ENCODE measurements at places on chromosomes 4 and X.

DNA sequence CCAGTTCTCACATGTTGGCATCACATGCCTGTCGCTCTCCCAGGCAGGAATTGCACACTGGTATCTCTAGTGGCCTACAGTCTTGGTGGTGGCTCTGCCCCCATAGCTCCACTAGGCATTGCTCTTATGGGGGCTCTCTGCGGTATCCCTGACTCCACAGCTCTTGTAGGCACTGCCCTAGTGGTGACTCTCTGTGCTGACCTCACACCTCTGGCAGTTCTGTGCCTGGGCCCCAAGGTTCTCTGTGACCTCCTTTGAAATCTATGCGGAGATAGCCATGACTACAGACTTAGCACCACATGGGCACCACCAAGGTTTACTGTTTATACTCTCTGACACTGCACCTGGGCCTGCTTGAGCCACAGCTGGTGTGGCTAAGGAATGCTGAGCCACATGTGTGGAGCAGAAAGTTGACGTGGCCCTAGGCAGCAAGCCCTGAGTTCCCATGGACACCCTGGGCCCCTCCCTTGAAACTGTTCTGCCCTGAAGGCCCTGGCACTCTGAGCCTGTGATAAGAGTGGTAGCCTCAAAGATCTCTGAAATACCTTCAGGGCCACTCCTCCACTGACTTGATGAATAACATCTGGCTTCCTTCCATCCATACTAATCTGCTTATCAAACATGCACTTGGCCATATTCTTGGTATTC lies 8.0 kb downstream of the SLC9B1 start:
- no peak for DNase-seq

DNA sequence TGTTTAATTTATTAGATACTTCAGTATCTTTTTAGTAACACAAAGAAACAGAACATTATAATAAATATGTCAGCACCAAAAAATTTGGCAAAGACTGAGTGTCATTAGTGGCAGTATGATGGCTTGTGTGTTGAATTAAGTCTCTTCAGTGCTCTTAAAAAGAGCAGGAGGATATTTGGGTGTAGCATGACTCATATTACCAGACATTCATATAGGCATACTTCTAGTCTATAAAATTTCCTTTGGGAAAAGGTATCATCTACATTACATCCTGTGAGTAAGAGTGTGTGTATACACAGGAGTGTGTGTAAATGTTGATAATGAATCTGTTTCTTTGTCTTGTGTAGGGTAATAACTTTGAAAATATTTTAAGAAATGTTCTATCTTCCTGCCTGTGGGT lies 135.7 kb downstream of the CNKSR2 start:
- no peak for DNase-seq

- no peak for DNase-seq
Measured at GRCh38 chr4:97911236-97911906, 231.9 kb downstream of the STPG2 start.

DNA sequence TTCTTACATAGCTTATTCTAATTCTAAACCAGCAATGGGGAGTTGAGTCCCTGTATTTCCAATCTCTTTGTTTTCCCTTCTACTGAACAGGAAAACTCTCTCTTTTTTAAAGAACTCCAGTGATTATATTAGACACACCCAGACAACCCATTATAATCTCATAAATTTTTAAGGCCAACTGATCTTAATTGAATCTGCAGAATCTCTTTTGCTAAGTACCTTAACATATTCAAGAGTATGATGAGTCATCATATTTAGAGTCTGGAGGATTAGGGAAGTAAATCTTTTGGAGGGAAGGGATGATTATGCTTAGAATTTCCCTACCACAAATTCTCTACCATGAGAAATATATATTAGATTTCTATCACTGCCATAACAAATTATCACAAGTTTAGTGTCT lies 705.1 kb downstream of the CENPC start:
- no peak for DNase-seq

- no peak for DNase-seq
Measured at GRCh38 chrX:10833299-10834169, 213.1 kb upstream of the MID1 start.

DNA sequence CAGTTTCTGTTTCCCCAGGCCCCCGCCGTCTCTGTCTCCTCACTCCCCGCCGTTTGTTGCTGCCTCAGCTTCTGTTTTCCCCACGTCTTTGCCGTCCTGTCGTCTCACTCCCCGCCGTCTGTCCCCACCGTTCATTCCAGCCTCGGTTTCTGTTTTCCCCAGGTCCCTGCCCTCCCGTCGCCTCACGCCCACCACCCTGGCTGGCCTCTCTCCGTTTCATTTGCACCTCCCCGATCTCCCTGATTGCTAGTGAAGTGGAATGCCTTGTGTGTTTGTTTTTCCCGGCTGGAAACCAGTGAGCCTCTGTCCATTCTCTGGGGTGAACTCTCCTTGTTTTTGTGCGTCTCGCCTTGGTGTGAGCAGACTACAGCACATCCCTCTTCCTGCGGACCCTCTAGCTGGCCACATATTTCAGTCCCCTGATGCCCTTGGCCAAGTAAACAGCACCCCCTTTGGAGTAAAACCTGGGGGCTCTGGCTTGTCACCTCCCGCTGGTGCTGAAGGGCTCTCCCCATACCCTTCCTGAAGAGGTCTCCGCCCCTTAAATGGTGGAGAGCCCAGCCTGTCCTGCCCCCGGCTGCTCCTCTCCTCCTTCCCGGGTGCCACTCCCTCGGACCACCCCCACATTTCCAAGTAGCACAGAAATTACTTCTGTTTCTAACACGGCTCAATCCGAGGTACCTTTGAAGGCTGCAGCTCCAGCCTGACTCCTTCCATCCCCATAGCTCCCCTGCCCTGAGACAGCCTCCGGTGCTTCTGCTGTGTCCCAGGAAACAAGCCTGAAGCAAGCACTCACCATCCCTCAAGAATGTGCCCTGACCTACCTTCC lies 13.2 kb downstream of the TMEM175 start:
- no peak for DNase-seq

GRCh38 chrX:16100673-16101072 lies 22.7 kb upstream of the GRPR start:
- no peak for DNase-seq

DNA sequence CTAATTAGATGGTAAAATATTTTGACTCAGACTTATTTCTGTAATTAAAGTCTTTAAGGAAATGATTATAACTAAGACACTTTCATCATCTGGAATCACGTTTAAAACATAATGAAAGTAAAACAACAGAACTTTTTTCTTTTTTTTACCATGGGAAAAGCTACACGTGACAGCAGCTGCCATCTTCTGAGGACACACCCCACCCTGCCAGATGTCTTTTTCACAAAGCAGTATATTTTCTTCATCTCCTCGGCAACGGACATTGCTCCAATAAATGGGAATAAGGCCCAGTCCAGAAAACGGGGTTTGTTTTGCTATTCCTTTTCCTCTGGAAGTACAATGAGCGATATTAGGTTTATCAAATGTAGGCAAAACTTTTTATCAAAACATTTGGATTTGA lies 17.5 kb downstream of the PRSS12 start:
- DNase-seq = no peak

DNA sequence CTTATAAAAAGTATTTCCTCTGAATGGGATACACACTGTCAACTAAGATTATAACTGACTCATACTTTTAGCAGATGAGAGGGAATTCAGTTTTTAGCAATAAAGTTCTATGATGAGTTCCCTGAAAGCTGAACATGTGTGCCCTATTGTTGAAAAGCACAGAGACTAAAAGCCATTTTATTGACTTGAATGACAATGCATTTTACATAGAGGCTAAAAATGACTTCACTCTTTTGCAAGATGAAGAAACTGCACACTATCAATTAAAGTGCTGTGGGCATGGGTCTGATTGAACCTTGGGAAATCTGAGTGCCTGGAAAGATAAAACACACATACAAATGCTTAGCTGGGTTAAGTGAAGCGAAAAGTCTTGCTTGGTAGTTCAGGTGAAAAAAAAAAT lies 633.4 kb downstream of the PDHA2 start:
- no peak for DNase-seq

GRCh38 chrX:46602468-46603102 lies 29.0 kb downstream of the CHST7 start:
- no peak for DNase-seq

- no peak for DNase-seq
Measured at GRCh38 chr4:74408639-74409038, 36.3 kb upstream of the AREG start.

DNA sequence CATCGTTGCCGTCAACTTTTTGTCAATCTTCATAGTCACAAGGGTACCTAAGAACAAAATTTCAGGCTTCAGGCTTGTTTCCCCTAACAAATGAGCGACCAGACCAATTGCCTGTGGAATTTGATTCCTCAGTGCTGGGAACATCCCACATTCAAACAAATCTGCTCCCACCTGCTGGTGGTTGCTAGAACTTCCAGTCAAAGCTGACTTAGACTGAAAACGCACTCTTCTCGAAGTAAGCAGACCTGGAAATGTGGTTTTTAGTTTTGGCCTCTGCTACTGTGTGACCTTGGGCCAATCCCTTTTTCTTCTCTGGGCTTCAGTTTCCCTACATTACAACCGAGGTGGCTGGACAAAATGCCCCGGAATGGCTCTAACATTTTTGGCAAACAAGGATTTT lies 1.8 kb upstream of the GABRQ start:
- DNase-seq = no peak

DNA sequence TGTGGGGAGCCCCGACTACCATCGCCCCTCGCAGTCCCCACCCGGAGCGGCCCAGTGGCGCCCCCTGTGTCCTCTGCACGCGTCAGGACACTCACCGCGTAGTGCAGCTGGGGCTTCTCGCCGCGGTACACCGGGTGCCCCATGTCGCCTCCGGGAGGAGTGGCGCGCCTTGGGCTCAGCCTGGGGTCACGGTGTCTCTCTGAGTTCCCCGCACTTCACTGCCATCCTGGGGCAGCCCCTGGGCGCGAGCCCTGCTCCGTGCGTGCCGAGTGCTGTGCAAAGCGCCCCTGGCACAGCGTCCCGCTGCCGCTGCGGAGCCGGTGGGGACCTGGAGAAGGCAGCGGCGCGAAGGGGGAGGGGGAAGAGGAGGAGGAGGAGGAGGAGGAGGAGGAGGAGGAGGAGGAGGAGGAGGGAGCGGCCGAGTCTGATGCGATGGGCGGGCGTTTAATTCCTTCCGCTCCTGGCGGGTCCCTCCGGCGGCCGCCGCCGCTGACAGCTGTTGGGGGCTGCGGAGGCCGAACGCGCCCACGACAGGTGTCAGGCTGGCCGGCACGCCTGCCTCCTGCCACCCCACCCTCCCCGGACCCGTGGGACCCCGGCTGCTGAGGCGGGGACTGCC lies 134.3 kb downstream of the AMELX start:
- no peak for DNase-seq

- DNase-seq = no peak
Measured at GRCh38 chr4:21470535-21470934, 478.0 kb downstream of the KCNIP4 start.

- DNase-seq = no peak
Measured at GRCh38 chrX:41923978-41924683, 777 bp upstream of the CASK start.

Data from stimulated activated CD4-positive, alpha-beta T cell treated with anti-CD3 and anti-CD28 coated beads, Interleukin-1b, Interleukin-23, amount 100 ng/mL, for 4 hours (primary cell).